ENCODE measurements at places on chromosomes 7 and 10.
A peak's percentile ranks its signal among the peaks of the same experiment; 100 is the strongest.

GRCh38 chr10:639751-640672 is 49.5 kb downstream of the DIP2C start:
- no peak for DNase-seq

- DNase-seq, result no peak
These were observed 204.3 kb downstream of the TWIST1 start for GRCh38 chr7:18913106-18913505.

DNA sequence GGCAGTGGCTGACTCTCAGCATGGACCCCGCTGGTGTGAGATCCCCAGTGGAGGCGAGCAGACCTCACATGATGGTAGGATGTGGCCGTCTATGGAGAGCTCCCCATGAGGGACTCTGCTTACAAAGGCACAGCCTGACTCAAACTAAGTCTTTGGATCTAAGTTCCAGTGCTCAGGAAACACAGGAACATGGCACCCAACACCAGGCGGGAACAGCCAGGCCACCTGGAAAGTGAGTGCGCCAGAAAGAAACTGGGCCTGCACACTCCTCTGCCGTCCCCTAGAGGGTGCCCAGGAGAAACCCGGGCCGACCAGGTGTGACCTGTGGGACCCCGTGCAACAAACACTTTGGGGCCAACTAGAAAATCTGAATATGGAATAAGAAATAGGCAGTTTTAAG is 10.0 kb downstream of the PITRM1 start:
- DNase-seq, result peak; percentile 62

DNA sequence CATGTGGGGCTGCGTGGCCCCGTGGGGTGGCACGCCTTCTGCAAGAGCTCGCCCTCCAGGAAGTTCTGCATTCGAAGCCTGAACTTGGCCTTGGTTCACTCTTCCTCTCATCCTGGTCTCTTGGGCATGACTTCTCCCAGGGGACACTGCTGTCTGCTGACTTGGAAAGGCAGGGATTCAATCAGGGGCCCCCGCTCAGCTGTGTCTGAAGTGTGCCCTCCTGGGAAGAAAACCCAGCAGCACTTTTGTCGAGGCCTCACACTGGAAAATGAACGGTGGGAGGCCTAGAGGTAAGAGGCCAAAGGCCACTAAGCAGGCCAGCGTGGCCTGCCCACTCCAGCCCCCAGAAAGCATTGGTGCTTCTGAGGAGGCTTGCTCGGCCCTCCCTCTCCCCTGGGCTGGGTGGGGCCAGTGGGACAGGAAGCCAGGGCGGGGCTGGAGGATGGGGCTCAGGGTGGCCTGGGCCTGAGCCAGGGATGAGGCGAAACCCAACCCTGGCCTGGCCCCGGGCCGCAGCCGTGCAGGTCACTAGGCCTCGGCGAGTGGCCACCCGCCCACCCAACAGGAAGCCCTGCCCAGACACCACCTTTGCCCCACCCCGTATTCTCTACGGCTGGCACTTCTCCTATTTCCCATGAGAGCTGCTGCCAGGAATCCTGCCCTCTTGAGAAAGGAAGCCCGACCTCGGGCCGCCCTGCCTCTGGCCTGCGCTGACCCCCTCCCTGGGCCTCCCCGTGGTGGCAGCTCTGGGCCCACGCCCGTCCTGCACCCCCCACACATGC is 81.1 kb downstream of the ZMIZ1 start:
- DNase-seq, result peak; percentile 67

DNA sequence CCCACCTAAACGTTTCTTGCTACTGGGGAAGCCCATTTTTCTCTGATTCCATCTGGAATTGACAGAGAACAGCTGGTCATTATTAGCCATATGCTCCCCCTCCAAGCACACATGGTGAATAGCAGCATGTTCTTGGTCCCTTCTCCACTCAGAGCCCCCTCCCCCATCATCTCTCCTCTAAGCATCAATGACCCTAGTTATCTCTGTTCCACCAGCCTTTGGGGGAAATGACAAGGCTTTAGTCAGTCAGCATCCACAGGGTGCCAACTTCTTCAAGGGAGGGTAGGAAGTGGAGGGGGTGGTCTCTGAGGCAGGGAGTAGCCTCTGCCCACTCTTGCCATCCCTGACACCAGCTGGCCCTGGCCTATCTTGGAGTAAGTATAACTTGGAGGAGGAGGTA is 163.1 kb downstream of the UBE2H start:
- DNase-seq, result no peak

- peak; percentile 74 for DNase-seq
These were observed 72.5 kb downstream of the C10orf90 start for GRCh38 chr10:126598009-126598408.

DNA sequence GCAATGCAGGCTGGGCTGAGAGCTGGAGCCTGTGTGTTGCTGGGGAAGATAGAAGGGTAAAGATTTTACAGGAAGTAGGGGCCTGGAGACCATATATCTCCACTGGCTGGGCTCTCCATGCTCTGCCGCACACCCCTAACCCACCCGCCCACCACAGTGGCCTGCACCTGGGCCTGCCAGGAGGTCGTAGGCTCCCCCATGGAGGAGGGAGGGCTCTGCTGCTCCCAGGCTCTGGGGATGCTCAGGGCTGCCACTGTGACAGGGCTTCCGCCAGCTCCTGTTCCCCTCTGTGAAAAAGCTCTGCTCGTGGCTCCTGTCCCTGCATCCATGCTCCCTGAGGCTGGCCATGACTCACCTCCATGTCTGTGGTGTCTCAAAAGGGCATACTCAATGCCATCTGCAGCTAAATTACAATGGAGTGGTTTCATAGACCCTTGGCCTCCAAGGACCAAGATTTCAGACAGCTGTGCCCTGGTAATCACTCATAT is 106.0 kb downstream of the CXCL12 start:
- DNase-seq, result no peak

DNA sequence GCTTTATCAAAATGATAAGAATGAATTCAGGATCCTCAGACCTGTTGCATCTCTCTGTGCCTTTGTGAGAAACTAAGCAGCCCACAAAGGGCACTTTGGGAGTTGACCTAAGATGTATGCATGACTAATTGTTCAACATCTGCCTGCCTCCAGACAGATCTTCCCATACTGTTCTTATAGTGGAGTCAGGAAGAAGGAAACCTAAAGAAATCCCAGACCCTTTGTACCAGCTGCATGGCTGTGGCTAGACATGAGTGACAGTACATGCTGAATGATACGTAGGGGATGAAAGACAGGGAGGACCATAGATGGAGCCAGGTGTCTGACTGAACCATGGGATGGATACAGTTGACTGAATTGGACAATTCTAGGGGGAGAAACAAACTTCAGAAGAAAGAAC is 148.7 kb upstream of the PCGF5 start:
- DNase-seq, result no peak

- DNase-seq, result no peak
These were observed 70.0 kb downstream of the CHRM2 start for GRCh38 chr7:136938476-136938875.

All from H9 (cell line).